CD14-positive monocyte (primary cell): ENCODE measurements at places on chromosomes 5 and 9.
A peak's percentile ranks its signal among the peaks of the same experiment; 100 is the strongest.

GRCh38 chr9:77765781-77766259 lies 117.7 kb upstream of the GNA14 start:
- no peak for DNase-seq

DNA sequence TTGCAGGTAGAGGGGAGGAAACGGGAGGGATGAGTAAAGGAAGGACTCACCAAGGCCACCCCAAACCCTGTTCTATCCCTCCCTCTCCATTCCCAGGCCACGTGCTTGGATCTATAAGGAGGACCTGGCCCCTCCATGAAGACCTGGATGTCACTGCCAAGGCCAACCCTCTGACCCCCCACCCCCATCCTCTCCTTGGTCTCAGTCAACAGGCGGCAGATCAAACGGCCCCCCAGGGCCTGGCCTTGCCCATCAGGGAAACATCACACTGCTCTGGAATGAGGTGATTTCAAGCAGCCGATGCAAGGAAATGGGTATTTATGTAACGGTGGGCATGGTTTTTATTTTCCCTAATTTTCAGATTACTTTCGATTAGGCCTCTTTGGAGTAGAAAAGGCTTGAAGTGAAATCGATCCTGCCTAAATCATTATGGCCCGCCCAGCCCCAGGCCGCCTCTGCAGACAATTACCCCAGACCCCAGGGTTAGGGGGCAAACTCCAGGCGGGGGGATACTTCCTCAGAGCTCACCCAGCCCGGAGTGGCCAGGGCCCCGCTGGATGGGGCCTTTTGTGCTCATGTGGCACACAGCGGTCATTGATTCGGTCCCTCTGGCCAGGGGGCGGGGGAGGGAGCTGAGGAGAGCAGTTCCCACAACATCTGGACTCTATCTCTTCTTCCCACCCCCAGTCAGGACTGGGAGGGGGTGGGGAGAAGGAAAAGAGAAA lies 125.3 kb downstream of the PHF2 start:
- DNase-seq = no peak

GRCh38 chr5:136802383-136802782 lies 437.0 kb upstream of the TRPC7 start:
- no peak for DNase-seq

DNA sequence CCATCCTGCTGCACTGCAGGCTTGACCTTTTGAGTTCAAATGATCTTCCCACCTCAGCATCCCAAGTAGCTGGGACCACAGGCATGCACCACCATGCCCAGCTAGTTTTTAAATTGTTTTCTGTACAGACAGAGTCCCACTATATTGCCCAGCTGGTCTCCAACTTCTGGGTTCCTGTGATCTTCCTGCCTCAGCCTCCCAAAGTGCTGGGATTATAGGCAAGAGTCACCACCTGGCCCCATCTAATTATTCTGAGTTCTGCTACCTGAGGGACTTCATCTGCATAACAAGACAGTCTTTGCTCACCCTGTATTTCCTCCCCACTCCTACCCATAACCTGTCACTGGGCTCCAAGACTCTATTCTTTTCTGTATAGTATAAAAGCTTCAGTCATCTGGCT lies 54.6 kb upstream of the CEMIP2 start:
- DNase-seq = no peak

DNA sequence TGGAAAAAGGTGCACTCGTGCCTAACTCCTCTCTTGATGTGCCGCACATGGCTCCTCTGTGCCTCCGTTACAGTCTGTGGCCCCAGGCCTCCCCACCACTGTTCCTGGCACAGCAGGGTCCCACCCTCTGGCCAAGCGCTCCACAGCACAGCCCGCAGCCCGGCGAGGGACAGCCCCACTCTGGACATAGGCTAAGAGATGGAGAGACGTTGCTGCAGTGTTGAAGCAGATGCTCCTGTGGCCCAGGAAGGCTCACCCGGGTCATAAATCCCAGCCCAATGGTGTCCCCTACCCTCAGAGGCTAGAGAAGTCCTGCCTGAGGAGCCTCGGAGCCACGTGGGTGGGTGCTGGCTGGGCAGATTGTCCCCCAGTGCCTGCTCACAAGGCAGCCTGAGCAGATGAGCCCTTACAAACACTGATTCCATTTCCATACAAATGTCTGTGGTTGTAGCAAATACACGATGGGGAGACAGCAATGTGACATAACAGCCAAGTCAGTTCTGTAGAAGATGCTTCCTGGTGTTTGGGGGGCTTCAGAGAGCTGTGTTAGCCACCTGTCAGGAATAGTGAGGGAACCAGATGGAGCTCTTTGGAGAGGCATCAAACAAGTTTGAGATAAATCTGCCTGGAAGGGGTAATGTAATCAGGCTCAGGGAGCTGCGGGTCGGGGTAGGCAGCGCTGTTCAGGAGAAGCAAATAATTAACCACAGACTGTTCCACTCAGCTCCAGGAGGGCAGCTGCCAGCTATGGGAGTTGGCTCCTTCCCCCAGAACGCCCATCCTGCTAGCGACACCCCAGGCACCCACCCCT lies 41.7 kb downstream of the C5orf15 start:
- no peak for DNase-seq

DNA sequence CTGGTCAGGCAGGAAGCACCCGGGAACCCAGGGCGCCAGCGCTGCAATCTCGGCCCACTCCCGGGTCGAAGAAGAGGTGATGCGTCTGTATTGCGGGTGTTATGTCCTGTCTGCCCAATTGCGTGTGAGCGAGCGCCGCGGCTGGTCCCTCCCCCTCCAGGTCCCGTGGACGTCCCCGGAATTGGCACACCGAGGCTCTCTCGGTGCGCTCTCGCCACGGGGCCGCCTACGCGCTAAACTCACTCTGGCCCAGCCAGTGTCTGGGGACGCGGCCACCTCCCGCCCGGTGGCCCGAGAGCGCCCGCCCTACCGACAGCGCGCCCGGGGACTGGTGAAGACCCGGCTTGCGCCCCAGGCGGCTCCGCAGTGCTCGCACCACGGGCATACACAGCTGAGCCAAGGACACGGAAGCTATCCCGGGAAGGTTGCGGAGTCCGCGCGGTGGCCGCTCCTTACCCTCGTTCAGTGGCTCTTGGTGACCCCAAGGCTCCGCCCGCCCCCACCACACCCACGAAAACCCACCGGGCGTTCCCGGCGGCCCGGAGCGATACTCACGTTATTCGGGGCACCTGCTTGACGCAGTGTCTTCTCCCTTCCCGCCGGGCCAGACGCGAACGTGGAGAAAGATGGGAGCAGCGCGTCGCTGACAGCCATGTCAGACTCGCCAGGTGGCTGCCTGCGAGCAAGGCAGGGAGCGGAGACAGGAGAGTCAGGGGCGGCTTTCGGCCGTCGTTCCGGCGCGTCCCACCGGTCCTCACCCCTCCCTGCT lies 1.0 kb downstream of the KLF4 start:
- peak; percentile 93 for DNase-seq

GRCh38 chr5:178160176-178160575 lies 6.5 kb upstream of the NHP2 start:
- no peak for DNase-seq

GRCh38 chr9:136840877-136841645 lies 1.2 kb upstream of the AJM1 start:
- DNase-seq = no peak

- DNase-seq = no peak
Measured at GRCh38 chr9:23826120-23826629, at the start of gene ELAVL2. TSS of gene ELAVL2 (minus strand) at chr9:23826240. CDS start at chr9:23762234, 64,006 bp downstream.

- DNase-seq = no peak
Measured at GRCh38 chr5:14557791-14558415, 23.7 kb upstream of the OTULINL start.

GRCh38 chr5:124741711-124742496 lies 4.5 kb downstream of the ZNF608 start:
- DNase-seq = no peak

GRCh38 chr9:121865060-121865459 lies 213.6 kb downstream of the DAB2IP start:
- DNase-seq = no peak

DNA sequence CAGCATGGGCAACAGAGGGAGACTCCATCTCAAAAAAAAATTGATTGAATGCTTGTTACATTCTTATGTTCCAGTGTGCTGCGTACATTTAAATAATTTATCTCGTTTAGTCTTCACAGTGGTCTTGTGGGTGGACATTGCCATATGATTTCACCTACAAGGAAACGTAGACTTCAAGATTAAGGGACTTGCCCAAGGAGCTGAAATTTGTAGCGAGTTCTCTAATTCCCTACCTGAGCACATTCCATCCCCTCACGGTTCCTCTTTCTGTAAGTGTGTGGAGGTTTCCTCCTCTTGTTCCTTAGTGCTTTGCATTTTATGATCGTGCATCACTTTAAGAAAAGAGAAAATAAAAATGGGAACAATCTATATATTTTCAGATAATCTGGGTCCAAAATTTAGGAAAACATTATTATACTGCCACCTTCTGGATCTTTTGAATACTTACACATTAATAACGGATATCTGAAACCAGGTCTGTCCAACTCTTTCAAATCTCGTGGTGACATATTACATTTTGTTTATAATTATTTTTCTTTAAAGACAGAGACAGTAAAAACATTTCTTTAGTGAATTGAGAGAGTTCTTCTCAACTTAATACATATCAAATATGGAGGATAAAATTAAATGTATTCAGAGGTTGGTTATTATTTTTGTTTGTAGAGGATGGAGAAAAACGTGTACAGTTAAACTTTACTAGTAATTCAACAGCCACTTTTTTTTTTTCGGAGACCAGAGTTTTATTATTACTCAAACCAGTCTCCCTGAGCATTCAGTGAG lies 29.9 kb upstream of the C7 start:
- peak; percentile 38 for DNase-seq

DNA sequence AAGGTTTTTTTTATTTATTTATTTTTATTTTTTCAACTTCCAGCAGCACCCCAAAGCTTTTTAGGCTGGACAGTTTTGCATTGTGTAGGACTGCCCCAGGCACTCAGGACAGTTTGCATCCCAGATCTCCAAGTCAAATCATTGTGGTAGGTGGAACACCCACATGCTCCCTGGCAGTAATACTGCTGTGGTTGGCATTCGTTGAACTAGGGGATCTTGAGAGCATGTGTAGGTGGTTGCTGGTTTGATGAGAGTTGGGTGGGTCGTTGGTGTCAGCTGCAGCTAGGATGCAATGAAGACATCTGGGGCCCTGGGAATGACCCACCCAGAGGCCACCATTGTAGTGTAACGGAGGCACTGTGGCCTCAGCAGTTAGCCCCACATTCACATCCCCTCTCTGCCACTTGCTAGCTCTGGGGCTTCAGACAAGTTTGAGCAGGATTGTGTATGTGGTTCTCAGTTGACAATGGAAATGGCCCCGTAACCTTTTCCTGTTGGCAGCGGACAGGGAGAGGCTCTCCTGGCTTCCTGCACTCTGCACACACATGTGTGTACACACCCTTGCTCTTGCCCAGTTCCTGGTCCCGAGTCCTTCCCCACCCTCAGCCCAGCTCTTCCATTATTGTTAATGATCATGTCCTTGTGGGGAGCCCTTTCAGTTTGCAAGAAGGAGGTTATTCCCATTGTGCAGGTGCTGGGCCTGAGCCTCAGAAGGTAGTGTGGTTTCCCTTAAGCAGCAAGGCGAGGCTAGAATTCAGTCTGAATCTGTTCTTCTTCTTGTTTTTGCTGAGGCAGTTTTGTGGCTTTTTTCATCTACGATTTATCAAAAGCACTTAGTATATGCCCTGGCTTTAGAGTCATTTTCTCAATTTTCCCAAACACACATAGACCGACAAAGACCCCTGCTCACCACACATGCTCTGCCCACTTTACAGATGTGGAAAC lies 46.5 kb downstream of the PPARGC1B start:
- no peak for DNase-seq

DNA sequence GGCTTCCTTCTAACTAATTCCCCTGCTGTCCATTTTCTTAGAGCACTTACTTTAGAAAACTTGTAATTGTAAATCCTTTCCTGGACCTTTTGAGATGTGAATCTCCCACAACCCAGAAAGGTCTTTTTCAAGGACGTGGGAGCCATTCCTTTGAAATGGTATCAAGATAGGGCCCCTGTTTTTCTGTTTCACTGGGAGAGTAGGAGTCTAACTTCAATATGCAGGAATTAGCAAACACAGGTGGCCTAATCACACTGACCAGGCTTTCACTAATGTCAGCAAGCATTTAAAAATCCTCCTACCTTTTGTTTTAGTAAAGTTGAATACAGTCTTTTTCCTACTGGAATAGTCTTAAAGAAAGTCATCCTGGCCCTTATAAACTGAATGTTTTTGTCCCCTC lies 558.3 kb downstream of the PTPRD start:
- no peak for DNase-seq

DNA sequence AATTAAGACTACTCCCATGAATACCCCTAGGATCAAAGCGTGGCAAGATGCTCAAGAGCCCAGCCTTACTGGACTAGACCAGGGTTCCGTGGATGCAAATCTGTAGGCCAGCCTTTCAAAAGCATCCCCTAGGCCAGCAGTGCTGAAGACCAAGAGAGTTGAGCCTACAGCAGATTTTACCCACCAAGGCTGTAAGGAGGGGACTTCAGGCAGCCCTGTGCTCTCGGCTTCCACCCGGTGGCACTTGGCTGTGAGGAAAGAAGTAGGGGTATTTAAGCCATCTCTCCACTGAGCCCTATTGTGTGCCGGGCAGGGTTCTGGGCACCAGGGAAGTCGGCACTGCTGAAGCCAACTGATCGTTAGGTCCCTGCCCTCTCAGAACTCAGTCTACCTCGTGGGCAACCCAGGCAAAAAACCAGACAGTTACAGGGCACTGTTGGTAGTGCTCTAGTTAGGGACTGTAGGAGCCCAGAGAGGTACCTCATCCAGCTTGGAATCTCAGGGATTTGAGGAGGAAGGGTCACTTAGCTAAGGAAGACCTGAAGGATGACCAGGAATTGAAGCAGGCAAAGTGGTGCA lies 25.5 kb downstream of the TCF7 start:
- DNase-seq = no peak

GRCh38 chr9:29456940-29457339 lies 1883.7 kb upstream of the C9orf72 start:
- no peak for DNase-seq

DNA sequence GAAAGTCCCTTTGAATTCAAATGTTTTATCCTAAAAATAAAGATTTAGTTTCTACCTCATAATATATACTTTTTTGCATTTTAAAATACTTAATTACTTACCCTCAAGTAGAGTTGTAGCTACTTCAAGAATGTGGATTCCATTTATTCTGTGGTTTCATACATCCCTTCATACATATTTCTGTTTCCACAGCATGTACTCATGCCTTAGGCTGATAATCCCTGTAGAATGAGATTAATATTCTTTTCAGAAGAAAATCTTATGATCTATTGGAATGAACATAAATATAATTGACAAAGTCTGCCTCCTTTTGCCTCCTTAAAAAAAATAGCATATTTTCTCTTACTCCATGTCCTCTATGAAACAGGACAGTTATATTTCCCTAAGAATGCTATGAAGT lies 465.7 kb downstream of the DTWD2 start:
- no peak for DNase-seq

- DNase-seq = no peak
Measured at GRCh38 chr9:127893392-127893791, 6.0 kb downstream of the ST6GALNAC6 start.

DNA sequence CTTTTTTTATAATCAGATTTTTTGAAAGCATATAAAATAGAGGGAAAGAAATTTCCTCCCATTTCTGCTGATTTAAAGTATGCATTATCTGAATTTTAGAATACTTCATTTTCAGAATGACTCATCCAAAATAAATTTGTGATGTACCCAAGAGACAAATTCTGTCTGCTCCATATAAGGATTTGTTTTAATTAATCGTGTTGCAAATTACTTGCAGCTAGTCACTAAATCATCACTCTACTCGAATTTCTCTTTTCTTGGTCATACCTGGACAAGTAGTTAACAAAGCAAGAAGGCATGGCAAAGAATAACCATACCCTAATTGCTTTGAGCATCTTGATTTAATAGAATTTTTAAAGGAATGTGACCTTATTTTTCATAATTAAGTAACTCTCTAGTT lies 284.1 kb upstream of the GRAMD2B start:
- DNase-seq = no peak
